ENCODE measurements at places on chromosomes 3 and 15.

DNA sequence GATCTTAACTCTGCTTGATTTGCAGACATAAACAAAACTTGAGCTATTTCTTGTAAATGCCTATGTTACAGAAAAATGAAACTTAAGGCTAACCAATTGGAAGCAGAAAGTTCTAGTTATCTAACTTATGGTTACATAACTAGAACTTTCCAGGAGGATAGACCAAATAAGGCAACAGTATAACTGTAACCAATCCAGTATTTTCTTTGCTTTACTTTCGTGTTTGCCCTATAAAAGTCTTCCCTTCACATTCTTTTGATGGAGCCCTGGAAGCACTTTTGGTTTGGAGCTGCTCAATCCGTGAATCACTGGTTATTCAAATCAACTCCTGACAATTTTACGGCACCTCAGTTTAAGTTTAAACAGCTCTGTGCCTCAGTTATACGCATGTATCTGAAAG lies 164.6 kb downstream of the SUCLG2 start:
- DNase-seq = no peak

GRCh38 chr15:100715571-100716455 lies 113.4 kb downstream of the ASB7 start:
- no peak for DNase-seq

DNA sequence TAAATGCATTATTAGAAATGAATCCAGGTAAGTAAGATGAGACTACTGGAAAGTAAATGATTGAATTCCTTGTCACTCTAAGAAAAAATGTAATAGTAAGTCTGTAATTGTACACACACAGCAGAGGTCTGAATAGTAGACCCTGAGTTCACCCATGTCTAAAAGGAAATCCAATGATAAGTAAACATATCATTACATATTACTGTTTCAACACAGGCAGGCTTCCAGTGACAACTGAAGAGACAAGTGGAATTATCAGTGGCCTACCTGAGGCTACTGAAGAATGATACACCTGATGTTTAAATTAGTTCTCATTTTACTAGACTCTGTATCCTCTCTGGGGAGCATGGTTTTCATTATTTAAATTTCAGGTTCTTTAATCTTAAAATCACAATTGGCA lies 6.2 kb upstream of the CCNL1 start:
- no peak for DNase-seq

DNA sequence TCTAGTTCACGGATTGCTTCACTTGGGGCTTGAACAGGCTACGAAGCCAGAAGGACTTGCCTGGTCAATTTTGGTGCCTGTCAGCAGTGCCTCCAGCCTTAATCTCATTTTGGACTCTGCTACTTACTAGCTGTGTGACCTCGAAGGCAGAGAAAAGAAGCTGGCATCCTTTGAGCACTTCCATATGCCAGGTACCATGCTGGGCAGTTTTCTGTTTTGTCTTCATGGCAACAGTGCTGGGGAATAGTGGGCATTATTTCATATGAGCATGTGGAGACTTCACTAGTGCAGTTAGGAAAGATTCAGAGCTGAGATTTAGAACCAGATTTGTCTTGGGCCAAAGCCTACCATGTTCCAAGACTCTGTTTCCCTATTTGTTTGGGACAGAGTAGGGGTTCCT lies 92.2 kb downstream of the LRTM1 start:
- DNase-seq = no peak

- DNase-seq = no peak
Measured at GRCh38 chr3:28207000-28207733, 34.3 kb upstream of the CMC1 start.

- no peak for DNase-seq
Measured at GRCh38 chr3:98699132-98699531, 64.0 kb upstream of the ST3GAL6 start.

GRCh38 chr15:67091980-67092677 lies 26.7 kb downstream of the SMAD3 start:
- no peak for DNase-seq

DNA sequence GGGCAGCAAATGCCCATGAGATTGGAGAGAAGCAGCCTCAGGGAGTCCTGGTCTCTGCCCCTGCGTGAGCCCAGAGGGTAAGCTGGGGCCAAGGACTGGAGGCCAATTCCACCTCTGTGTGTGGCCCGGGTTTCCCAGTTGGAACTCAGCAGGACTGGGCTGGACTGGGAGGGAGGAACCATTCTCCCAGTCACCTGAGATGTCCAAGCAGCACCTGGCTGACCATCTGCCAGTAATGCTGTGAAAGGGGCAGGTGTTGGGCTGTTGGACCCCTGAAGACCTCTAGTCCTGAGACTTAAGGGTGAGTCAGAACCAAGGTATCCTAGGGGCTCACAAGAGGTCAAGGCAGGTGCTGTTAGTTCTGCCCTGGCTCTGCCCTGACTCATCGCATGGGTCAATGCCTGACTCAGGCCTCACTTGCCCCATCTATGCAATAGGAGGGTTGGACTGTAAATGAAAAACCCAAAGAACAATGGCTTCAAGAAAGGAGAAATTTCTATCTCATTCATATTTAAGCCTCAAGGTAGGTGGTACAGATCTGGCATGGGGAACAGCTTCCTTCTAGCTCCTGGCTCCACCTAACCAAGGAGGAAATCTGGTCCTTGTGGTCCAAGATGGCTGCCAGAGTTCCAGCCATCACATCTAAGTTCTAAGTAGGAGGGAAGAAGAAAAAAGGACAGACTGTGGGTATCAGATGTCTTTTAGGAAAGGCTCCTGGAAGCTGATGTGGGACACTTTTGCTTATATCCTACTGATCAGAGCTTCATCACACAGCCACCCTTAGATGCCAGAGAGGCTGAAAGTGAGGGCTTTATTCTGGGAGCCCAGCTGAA lies 111.3 kb downstream of the FBLN2 start:
- DNase-seq = no peak

GRCh38 chr15:58463815-58464650 lies 32.2 kb downstream of the LIPC start:
- DNase-seq = no peak

DNA sequence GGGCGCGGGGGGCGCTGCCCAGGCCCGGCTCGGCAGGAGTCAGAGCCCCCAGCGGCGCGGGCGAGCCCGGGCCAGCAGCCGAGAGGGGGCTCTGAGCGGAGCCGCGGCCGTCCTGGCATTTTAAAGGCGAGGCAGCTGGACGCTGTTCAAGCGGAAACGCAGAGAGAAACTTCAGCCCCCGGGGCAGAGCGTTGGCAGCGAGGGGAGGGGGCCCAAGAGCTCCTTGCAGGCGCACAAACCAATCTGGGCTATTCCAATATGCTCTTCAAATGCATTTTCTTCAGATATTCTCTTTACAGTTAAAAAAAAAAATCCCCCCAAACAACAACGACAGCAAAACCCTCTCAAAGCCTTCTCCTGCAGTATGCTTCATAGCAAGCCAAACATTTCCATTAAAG lies at the start of gene CTXND1:
CTXND1 (minus strand) TSS at position 93 of the 398 bp plus-strand sequence. CDS start 50,264 bp downstream, outside the sequence.
- no peak for DNase-seq

- no peak for DNase-seq
Measured at GRCh38 chr15:25742041-25742730, 120.9 kb downstream of the ATP10A start.

GRCh38 chr3:61221759-61222362 lies 29.4 kb downstream of the FHIT start:
- DNase-seq = no peak

All from CD4-positive, alpha-beta T cell treated with Interleukin-1 beta for 1 hour (primary cell).